ENCODE measurements at places on chromosomes 7 and 10. TPM values are rescaled to one million over a fixed set of nuclear protein-coding genes. Genes with fewer than 3 reads are reported as not detected.

DNA sequence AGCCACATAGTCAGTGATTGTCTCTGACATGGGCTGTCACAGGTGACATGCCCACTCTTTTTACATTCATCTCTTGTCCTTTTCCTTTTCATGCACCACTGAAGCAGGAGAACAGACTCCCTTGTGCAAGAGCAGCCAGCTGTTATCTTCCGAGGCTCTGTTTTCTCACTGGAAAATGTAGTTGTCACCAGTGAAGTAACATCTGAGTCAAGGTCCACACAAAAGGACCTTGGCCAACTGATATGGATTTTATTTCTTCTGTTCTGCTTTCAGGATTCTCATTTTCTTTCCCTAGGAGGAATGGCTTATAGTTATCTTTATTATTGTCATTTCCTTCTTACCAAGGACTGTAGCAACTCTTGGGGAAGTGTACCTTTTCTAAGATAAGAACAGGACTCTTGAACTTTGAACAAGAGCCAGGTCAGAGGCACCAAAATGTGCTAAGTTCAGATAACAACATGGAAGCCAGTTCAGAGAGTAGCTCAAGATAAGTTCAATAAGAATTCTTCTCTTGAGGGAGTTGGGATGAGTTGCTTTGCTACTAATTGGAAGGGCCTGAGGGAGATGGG lies 22.7 kb downstream of the AVPI1 start:
- no peak for DNase-seq

- DNase-seq, result no peak
These were observed 176.2 kb downstream of the JCAD start for GRCh38 chr10:29883231-29883630.

- DNase-seq, result no peak
These were observed 489.5 kb downstream of the GATA3 start for GRCh38 chr10:8544057-8544380.

DNA sequence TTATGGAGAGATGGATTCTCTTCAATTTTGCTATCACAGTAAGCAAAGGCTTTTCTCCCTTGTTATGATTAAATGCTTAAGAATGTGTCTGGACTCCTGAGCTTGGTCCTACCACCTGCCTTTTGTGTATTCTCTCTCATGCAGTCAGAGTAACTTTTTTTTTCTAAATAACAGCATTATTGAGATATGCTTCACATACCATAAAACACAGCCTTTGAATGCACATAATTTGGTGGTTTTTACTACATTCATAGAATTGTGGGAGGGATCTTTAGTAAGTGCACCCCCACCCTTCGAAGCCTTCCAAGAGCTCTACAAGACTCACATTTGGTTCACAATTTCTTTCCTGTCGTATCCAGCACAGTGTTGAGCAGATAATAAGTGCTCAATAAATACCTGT lies 175.5 kb downstream of the ADAM12 start:
- DNase-seq, result no peak

- DNase-seq, result no peak
These were observed 1.3 kb upstream of the ACHE start for GRCh38 chr7:100896732-100897608.

- DNase-seq, result no peak
These were observed 9.8 kb upstream of the GRB10 start for GRCh38 chr7:50792342-50793119.

DNA sequence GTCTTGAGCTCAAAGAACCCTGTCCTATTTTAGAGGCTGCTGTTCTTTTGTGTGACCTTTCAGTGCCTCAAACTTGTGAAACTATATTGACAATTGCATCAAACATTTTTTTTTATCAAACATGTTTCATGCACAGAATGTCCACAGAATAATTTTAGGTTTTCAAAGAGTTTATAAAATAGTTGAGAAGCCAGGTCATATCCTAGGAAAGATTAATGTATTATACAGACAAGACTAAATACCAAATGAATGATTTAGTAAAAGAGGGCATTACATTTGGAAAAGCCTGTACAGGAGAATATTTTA lies 67.0 kb downstream of the CDK6 start:
- DNase-seq, result no peak

- no peak for DNase-seq
These were observed 265.4 kb downstream of the INHBA start for GRCh38 chr7:41437257-41438196.

GRCh38 chr10:70763567-70763966 lies 21.6 kb downstream of the TBATA start:
- DNase-seq, result no peak

DNA sequence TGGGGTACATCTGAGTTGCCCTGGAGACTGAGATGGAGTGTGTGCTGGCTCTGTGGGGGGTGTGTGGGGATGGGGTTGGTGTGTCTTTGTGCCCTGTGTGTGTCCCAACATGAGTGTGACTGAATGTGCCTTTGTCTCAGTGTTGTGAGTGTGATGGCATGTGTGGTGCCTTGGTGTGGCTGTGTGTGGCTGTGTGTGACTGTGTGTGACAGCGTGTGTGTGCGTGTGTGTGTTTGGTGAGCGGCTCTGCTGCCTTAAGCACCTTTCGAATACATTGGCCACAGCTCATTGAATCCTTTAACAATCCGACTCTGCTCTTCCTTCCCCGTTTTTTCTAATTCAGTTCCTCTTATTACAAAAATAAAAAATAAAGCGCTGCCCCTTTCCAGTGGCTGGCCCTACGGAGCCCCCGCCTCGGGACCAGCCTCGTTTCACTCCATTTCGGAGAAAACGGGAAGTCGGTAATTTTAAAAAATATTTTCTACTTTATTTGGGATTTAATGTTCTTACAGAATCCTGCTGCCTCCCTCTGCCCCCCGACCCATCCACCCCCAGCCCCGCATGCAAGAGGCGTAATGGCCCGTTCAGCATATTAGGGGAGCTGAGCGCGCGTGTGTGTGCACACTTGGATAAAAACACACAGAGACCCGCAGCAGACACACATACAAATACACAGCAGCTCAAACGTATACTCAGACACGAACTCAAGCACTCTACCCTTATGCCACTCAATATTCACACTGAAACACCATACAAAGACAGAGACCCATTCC lies 35.5 kb downstream of the HIF1AN start:
- no peak for DNase-seq

DNA sequence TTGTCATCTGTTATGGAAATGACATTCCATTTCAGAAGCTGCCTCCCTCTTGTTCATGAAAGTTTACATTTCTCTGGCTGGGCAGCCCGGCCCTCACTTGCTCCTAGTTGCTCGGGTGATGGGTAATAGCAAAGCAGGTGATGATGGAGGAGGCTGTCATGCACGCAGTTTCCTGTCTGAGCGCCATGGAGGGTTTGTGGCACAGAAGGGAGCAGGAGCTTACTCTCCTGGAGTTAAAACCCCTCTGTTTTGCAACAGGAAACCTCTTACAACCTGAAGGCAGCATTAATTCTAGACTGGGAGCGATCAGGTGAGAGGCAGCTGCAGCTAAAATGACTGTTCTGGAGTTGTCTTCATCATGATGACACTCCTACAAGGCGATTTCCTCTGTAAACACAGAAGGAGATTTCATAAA lies 34.1 kb upstream of the MKI67 start:
- DNase-seq, result no peak

DNA sequence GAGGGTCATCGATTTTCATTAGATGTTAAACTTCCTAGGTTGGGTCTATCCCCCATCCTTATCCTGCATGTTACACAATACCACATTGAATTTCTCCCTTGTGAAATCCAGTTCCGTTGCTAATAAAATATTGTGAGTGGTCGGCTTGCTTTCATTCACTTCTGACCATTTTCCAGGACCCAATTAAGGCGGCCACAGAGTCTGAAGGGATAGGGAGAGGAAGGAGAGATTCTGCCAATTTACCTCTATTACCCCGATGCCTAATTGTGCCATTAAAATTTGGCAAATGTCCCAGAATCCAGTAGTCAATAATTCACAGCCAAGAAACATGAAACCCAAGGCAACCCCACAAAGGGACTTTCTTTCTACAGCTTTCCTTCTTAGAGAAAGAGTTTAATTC lies 129.9 kb downstream of the IPMK start:
- no peak for DNase-seq

- DNase-seq, result no peak
These were observed 163.5 kb upstream of the NEBL start for GRCh38 chr10:21060626-21061025.

AMPH gene
- 17.4 TPM for total RNA-seq

TYW1 gene
- total RNA-seq, result 34.5 TPM

STAG3 gene
- 0.95 TPM for total RNA-seq

CFAP46 gene
- 0.24 TPM for total RNA-seq
